ENCODE measurements at places on chromosomes 13 and 19. TPM values are rescaled to one million over a fixed set of nuclear protein-coding genes. Genes with fewer than 3 reads are reported as not detected.

The VSTM1 gene
- polyA plus RNA-seq: 0.23 TPM

The BICRA gene
- 9.6 TPM for polyA plus RNA-seq

The PALM3 gene
- polyA plus RNA-seq: 22.4 TPM

GRCh38 chr13:68030152-68030809, 800.1 kb upstream of the PCDH9 start:
- DNase-seq: no peak

DNA sequence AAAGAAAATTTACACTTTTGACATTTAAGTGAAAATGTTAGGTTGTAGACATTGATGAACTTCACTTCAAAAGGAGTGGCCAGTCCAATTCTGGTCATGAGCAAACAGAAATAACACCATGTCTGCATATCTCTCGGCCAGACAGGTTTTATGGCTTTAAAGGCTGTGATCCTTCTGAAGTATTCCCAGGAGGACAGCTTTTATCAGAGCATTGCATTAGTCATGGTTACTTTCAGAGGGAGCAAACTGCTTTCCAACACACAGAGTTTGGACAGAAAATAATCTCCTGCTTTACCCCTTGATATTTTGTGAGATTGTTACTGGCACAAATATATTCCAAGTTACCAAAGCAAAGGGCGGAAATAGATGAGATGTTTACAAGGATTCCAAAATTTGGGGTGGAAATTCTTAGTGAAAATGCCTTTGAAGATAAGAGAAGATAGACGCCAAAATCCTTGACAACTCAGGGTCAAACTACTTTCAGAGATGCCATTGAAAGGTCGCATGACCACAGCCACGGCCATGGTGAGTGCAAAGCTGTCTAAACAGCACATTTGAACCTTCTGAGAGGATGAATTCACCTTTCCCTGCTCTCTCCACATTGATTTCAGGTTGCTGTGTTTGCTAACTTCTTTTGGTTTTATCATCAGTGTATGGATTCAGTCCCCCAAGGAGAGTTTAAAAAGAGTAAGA, 584.5 kb upstream of the SGCG start:
- no peak for DNase-seq

- DNase-seq: no peak
These were observed 7.7 kb downstream of the UBE2L5 start for GRCh38 chr13:30429721-30430694.

DNA sequence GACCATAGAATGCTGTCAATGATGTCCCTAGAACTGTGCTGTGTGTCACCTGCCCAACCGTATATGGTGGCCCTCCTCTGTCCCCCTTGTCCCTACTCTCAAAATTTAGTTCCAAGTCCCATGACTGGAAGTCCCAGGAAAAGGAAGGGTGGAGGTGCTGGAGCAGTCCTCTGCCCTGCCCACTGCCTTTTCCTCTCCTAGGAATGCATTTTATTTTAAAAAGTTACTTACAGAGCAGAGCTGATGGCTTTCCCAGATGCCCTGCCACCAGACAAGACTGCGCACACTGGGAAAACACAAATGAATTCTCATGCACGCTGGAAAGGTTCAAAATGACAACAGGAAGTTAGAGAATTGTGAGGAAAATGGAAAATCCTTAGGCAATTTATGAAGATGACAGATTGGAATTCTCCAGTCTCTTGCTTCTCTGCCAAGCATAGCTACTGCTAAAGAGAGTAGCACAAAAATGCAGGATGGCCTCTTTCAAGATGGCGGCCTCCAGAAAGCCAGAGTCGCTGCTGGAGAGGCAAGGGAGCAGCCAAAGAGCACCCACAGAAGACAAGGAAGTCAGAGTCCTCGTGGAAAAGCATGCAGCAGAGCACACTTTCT, 117.1 kb upstream of the TSC22D1 start:
- no peak for DNase-seq

GRCh38 chr19:13209484-13210338, 59.5 kb downstream of the IER2 start:
- no peak for DNase-seq

DNA sequence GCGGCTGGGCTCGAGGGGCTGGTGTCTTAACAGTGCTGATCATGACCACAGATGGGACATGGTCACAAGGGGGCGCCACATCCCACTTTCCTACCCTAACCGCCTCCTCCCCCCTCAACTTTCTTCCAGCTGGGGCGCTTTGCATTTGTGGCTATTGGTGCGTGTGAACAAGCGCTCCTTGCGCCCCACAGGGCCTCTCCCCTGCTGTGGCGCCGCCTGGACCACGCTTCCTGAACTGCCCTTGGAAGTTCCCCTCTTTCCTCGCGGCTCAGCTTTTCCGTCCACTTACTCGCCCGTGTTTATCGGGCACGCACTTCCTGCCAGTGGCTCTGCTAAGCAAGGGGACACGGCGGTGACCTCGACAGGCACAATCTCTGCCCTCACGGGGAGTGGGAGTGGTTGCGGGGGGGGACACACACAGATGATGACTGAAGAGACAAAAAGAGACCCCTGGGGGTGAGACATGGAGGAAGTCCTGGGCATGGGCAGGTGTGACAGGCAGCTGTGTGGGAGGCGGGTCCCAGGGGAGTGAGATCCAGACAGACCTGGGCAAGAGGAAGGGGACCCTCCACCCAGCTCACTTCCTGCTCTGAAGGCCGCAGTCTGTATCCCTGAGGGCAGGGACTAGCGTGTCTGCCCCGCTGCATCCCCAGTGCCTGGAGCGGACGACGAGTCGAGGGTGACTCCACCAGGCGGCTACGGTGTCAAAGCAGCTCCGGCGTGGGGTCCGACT, 40.3 kb downstream of the ZNF787 start:
- peak; percentile 60 for DNase-seq

Data from right renal cortex interstitium (tissue), 3 donors.